ENCODE measurements at places on chromosomes 4 and X. TPM values are rescaled to one million over a fixed set of nuclear protein-coding genes. Genes with fewer than 3 reads are reported as not detected.

PNMA6A gene
- 0.50 TPM for total RNA-seq

POLN gene
- 2.7 TPM for total RNA-seq

KIAA1210 gene
- not detected for total RNA-seq

IL2RG gene
- total RNA-seq, result 290 TPM

TASL gene
- 1.1 TPM for total RNA-seq

SOWAHD gene
- total RNA-seq, result 0.55 TPM

GPRASP3 gene
- 1.3 TPM for total RNA-seq

CXorf49 gene
- not detected for total RNA-seq

TMSB15C gene
- 1.6 TPM for total RNA-seq

MAGEC2 gene
- not detected for total RNA-seq

HTN1 gene
- total RNA-seq, result not detected

CSAG1 gene
- total RNA-seq, result not detected

OTUD6A gene
- total RNA-seq, result not detected

SHROOM3 gene
- total RNA-seq, result not detected

CCSER1 gene
- total RNA-seq, result 0.17 TPM

SLC26A1 gene
- not detected for total RNA-seq

PARM1 gene
- not detected for total RNA-seq

GRIA3 gene
- total RNA-seq, result not detected

P2RY10 gene
- total RNA-seq, result 39.3 TPM

CT45A2 gene
- not detected for total RNA-seq

EXOC1 gene
- total RNA-seq, result 22.4 TPM

CT45A5 gene
- total RNA-seq, result not detected

RAI2 gene
- 0.39 TPM for total RNA-seq

GPR50 gene
- not detected for total RNA-seq

TLR3 gene
- 0.10 TPM for total RNA-seq

All from activated CD4-positive, alpha-beta memory T cell treated with anti-CD3 and anti-CD28 coated beads for 36 hours (primary cell).